NCI-H1436 (cell line): ENCODE measurements at places on chromosomes 2 and 18.

DNA sequence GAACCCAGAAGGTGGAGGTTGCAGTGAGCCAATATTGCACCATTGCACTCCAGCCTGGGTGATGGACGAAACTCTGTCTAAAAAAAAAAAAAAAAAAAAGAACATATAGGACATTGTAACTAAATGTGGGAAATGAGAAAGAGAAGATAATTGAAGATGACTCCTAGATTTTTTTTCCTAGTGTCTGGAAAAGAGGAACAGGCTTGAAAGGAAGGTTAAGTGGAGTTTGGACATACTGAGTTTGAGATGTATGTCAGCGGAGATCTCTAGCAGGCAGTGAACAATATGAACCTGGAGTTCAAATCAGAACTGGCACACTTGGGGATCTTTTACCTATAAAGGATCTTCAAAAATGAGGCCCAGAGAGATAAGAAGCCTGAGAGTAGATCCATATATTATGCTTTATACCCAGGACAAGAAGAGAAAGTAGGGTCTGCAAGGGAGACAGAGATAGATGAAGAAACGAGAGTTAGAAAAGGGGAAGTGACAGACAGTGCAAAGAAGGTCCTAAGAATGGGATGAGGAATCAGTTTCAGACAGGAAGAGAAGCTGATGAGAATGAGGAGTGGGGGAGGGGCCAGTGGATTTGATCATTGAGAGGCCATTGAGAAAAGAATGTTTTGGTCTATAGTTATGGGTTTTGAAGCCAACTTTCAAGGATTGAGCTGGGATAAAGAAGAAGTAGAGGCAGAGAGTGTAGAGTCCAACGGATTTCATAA is 46.9 kb upstream of the CD28 start:
- DNase-seq, result no peak

- no peak for DNase-seq
Measured at GRCh38 chr18:62525608-62526007, 2.8 kb downstream of the ZCCHC2 start.

- DNase-seq, result no peak
Measured at GRCh38 chr2:37560863-37561614, 110.4 kb downstream of the CDC42EP3 start.

- DNase-seq, result no peak
Measured at GRCh38 chr18:58977223-58977622, 112.5 kb downstream of the ZNF532 start.

DNA sequence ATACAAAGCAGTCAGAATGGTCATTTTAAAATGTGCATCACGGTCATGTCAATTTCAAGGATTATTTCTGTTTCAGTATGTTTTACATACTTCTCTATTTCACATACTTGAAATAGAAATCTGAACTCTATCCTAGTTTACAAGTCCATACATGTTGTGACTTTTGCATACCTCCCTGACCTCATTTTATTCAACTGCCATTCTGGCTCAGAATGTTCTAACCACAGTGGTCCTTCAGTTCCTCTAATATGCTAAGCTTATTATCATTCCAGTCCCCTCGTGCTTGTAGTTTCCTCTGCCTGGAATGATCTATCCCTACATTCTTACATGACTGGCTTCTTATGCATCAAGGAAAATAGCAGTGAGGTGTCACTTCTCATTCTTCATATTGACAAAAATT is 295.6 kb downstream of the KIAA1328 start:
- DNase-seq, result no peak

GRCh38 chr2:204024906-204025475 is 88.4 kb downstream of the ICOS start:
- DNase-seq, result no peak

DNA sequence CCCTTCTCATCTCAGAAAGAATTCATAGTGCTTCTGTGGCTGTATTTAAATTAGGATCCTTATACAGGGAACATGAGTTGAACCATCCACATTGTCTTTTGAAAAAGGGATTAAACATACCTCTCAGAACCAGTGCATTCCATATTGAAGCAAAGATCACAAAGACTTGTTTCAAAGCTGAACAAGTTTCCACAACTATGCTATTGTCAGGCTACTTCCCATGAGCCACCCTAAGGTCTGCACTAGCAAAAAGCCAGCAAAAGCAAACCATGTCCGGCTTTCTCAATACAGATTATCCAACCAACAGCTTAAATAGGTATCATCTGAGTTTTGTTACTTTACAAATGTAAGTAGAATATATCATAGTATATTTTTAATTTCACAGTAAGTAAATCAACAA is 78.1 kb downstream of the SCG2 start:
- no peak for DNase-seq

DNA sequence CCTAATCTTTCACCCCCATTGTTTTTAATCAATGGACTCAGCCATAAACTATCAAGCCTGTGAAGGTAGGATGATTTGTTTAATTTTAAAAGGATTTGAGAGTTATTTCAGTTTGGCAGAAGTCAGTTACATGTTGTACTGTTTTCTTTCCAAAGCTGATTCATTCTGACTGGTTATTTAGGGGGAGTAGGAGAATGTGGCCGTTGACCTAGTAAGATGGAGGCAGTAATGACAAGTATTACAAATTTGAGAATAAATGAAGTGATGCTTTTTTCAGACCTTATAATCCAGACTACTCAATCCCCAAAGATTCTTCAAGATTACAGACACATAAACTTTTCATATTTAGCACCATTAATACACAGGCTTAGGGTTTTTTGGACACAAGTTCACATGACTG is 4.3 kb downstream of the EPHA4 start:
- DNase-seq, result no peak

DNA sequence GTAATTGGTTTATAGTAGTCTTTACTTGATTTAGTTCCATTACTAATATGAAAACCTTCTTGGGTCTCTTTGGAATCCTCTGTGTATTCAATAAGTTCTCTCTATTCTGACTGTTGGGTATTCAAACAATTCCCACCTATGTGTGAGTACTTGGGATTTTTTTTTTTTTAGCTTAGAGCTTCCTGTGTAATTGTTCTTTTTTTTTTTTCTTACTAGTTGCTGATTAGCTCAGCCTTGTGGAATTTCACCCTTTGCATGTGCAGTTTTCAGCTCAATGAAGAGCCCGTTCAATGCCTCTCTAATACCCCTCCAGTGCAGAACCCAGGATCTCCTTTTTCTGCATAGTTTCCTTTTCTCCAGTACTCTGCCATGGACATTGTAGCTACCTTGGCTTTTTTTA is 339.1 kb upstream of the GALNT5 start:
- no peak for DNase-seq

- no peak for DNase-seq
Measured at GRCh38 chr2:23944976-23945375, 4.7 kb downstream of the UBXN2A start.
